Stimulated activated CD8-positive, alpha-beta memory T cell treated with anti-CD3 and anti-CD28 coated beads, Interleukin-7, amount 100 ng/mL, for 48 hours (primary cell): ENCODE measurements at places on chromosomes 7 and 10.

- no peak for DNase-seq
Measured at GRCh38 chr10:75654171-75654771, 222.8 kb downstream of the LRMDA start.

DNA sequence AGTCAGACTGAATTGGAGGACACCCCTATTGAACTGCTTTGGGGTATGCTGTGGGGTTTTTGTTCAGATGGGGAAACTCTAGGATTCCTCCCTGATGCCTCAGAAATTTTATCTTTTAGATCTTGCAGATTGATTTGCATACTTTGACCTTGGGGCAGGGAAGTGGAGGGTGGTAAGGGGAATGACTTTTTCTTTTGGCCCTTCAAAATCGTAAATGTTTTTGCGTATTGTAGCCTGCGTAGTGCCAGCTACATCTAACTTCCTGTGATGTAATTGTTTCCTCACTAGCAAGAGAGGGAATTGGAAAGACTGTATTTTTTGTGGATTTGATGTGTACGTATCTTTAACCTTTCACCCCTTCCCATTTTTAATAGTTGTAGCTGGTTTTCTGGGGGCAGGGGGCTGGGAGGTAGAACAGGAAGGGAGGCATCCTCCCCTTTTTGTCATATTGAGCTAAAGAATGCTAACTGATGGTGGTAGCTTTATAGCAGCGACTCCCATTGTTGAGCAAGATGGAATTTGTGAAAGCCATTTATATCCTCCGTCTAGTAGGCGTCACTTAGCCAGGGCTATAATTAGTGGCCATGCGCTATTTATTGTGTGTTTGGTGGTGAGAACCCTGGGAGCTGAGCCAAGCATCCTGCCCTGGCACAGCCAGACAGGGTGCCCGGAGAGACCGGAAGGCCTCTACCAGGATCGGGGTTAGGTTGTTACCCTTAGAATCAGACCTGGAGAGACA, 11.3 kb downstream of the DUSP5 start:
- DNase-seq, result no peak

- no peak for DNase-seq
Measured at GRCh38 chr7:119271147-119271779, 1001.7 kb upstream of the KCND2 start.

GRCh38 chr10:62384057-62384446, 9.9 kb downstream of the ZNF365 start:
- peak; percentile 41 for DNase-seq

DNA sequence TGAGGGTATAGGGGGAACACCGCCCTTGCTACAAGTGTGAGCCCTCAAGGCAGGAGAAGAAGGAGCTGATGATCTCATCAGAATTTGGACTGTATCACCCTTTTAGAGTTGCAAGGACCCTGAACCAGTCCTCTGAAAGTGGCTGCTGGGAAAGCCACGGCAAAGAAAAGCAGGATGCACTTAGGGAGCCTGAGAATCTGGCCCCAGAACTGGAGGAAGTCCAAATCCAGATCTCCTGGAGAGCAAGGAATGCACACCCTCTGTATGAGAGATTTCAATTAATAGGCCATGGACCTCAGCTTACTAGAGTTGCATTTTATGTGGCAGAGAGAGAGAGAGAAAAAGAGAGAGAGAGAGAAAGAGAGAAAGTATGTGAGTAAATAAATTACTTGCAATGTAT, 662.9 kb downstream of the CCSER2 start:
- no peak for DNase-seq

GRCh38 chr7:1825897-1826741, 156.0 kb downstream of the ELFN1 start:
- DNase-seq, result no peak

DNA sequence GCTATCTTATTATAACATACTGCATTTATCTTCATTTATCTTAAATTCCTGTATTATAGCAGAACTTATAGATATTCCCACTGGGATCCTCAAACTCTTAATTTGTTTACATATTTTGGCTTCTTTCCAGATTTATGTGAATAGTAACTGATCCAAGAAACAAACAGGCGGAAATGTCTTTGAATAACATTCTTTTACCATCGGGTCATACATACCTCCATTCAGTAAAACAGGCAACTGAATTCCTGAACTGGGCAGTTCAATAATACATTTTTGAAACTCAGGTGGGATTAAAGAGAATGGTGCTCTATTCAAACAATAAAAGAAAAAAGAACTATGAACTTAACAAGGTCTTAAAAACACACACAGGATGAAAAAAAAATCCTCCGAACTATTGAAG, 337.4 kb downstream of the CRPPA start:
- no peak for DNase-seq

DNA sequence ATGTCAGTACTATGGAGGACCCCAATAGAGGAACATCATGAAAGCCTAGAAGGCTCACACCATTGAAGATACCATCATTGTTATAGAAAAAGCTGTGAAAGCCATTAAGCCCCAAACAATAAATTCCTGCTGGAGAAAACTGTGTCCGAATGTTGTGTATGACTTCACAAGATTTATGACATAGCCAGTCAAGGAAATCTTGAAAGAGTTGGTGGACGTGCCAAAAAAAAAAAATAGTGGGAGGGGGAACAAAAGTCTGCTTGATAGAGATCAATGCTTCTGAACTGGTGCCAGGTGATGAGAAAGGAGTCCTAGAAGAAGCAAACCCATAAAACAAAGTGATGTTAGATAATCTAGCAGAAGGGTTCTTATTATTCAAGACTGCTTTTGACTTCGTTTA, 41.2 kb downstream of the RALA start:
- DNase-seq, result no peak

- DNase-seq, result no peak
Measured at GRCh38 chr7:55485501-55486191, 86.7 kb downstream of the VOPP1 start.

DNA sequence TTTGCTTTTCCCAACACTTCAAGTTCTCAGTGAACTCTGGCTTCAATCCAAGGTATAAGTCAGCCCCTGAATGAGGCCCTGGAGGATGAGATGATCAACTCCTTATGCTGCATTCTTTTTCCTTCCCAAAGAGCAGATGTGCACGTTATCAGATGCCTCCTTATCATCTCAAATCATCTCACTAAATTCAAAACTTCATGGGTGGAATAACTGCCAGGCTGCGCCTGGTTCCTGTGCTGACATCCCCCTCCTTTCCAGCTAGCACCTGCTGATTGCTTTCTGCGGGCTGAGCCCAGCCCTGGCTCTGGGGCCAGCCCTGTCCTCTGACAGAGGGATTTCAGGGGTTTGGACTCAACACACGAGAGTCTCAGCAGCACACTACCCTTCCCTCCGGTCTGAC, 44.9 kb downstream of the TLL2 start:
- no peak for DNase-seq

GRCh38 chr7:17207220-17207619, 91.2 kb upstream of the AHR start:
- DNase-seq, result no peak

- DNase-seq, result no peak
Measured at GRCh38 chr7:81155654-81156373, 237.0 kb upstream of the SEMA3C start.

- peak; percentile 92 for DNase-seq
Measured at GRCh38 chr7:92528188-92528957, at the start of the genes PEX1 and RBM48. PEX1 (minus strand) TSS chr7:92528520; CDS start chr7:92528435, 85 bp downstream. RBM48 (plus strand) TSS chr7:92528795; CDS start chr7:92528814, 19 bp downstream.

DNA sequence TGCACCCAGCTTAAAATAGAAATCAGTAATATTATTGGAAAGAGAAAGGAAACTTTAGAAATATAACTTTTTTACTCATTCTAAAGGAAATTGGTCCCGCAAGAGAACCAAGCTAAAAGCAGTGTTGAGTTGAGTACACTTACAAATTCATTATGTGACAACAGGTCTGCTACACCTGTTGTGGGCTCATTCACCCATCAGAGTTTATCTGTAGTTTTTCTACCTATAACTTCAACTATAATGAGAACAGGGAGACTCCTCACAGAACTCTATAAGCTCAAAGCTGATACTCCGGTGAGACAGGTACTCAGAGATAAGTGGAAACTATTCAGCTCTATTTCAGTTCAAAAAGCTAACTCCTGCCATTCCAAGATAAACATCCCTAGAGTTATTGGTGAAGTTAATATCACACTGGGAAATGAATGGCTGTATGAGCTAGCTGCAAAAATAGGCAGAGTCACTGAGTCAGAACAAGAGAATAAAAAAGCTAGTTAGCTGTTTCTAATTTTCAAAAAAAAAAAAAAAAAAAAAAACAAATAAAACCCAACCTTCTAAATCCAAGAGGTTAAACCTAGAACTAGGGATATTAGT, 121.3 kb downstream of the PPP1R3A start:
- no peak for DNase-seq
